NCI-H2107 (cell line): ENCODE measurements at places on chromosomes 13 and 19.

DNA sequence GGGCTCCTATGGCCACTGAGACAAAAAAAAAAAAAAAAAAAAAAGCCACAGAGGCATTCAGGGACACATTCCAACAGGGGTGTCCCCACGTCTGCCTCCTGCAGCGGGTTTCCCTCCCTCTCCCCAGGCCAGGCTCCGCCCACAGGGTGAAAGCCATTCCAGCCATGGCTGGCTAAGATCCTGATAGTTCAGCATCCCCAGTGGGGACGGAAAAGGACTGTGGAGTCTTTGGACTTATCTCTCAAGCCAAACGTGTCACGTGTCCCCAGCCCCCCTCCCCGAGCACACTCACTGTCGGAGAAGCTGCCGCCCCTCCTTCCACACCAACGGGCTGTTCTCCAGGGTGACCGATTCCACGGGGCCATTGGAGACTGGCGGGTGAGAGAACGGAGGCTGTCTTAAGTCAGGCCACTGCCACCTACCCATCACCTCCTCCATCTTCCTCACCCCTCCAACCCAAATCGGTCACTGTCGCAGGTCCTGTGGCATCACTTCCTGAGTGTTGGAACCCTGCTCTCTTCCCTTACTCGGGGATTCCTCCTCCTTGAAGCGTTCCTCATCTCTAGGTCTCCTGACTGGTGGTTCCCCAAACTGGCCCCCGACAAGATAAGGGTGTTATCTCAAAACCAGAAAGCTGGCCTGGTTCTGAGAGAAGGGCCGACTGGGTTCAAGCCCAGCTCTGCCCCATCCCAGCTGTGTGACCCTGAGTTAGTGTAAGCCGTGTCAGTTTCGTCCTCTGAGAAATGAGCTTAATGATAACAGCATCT, 9.1 kb upstream of the FKRP start:
- no peak for DNase-seq

- DNase-seq = no peak
Observed at GRCh38 chr13:113485545-113485944, 5.0 kb downstream of the DCUN1D2 start.

DNA sequence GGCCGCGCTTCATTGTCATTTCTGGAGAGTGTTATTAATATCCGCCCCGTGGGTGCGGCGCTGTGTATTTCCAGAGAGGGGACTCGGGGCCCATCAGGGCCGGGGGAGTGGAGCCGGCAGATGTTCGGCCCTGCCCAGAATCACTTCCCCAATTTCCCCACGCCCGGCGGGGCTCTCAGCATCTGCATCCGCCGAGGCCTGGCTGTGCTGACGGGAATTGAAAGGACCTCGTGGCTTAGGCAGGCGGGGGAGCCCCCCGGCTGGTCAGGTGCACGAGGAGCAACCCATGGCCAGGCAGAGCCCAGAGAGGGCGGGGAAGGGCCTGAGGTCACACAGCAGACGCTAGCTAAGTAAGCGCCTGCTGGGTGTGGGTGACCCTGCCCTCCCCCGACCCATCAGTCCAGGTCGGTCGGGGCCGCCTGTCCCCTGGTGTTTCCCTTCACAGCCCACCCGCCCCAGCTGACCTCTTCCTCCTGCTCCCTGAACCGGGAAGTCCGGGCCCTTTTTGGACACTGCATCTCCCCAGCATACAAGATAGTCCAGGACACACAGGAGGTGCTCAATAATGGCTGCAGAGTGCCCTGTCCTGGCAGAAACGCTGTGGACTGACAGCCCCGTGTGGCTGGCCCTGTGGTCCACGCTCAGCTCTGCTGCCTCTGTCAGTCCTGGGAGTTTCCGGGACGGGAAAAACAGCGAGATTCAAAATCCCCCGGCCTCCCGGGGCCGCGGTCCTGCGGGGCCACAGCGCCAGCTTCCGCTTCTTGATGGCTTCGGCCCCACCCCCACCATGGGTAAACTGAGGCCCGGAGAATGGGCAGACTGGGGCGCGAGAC, 22.1 kb downstream of the ARID3A start:
- DNase-seq = no peak

DNA sequence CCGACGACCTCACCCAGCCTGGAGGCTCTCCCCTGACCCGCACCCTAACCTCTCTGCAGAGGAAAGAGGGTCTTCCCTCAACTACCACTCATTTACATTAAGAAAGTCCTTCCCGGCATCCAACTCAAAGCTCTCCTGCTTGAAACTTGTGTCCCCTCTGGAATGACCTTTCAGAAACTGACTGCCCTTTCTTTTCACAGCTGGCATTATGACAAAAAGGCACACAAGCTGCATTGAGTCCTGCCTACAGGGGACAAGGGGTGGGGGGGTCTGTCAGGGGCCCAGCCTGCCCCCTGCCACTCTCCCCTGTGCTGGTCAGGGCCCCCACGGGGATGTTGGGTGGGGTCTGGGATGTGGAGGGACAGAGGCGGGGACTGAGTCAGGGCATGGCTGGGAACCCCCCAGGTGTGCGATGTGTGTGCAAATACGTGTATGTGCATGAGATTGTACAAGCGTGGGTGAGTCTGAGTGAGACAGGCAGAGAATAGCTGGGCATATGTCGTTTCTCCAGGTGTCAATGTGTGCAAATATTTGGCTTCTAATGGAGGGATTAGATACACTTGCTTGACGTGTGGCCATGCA, 2.0 kb downstream of the COL5A3 start:
- DNase-seq = no peak

- DNase-seq = no peak
Observed at GRCh38 chr19:51779703-51780102, 15.3 kb upstream of the FPR3 start.

GRCh38 chr19:5966941-5967340, 11.0 kb downstream of the RANBP3 start:
- no peak for DNase-seq

DNA sequence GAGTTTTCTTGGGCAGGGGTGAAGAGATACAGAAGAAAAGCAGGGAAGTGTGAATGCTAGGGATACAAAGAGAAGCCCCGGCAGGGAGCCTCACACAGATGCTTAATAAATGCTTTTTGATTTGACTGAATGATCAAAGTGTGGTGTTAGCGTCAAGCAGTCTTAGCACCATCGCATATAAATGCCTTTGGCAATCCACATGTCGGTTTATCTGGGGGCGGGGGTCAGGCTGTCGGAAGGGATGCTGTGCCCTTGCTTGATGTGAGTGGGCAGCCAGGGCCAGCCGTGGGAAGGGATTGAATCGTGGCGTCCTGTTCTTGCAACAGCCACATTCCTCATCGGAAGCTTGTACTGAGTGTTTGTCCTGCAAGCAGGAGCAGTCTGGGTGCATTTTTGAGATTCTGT, 173.1 kb downstream of the LACC1 start:
- DNase-seq = no peak

DNA sequence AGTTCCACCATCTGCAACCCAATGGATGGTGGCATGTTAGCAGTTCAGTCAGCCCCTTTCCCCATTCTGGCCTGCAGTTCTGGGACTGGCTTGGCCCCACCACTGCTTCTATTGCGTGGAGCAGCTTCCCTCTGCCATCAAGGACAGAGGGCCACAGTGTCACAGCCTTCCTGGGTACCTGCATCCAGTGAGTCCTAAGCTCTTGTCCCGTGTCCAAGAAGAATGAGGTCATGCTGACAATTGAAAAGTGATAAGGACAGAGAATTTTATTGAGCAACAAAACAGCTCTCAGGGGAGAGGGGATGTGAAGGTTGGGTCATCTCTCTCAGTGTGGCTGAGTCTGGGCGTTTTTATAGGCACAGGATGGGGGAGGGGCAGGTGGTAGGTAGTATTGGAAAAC, 33.5 kb upstream of the SIN3B start:
- no peak for DNase-seq

DNA sequence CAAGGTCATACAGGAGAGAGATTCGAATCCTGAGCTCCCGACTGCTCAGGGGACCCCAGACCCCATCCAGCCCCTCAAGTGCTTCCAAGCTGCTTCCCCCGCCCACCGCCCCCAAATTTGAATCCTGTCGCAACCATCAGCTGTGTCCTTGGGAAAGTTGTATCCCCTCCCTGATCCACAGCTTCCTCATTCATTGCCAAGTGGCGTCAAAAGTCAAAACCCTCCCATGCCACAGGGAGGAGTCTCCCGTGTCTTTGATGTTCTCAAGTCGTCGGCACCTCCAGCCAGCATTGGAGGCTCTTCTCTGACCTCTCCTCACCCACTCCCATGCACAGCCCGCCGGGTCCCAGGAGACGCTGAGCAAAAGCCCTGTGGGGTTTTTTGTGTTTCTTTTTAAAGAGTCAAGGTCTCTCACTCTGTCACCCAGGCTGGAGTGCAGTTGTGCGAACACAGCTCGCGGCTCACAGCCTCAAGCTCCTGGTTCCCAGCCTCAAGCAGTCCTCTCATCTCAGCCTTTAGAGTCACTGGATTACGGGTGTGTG, 2.8 kb upstream of the IFI30 start:
- no peak for DNase-seq

GRCh38 chr13:109567315-109567714, 219.1 kb downstream of the IRS2 start:
- DNase-seq = no peak

- DNase-seq = no peak
Observed at GRCh38 chr13:59835569-59835968, 328.2 kb downstream of the DIAPH3 start.

DNA sequence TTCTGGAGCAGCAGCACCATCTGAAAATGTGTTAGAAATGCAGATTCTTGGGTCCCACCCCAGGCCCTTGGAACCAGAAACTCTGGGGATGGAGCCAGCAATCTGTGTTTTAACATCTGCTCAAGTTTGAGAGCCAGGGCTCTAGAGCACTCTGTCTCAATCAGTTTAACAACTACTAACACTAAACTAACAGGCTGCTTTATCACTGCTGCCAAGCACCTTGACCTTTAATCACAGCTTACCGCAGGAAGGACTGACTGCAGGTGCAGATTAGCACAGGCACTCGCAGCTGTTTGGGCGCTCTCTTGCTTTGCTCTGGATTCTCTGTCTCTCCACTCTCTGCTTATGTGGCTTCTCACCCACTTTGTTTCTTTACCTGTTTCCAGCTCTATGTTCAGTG, 163.5 kb downstream of the MTUS2 start:
- DNase-seq = no peak

DNA sequence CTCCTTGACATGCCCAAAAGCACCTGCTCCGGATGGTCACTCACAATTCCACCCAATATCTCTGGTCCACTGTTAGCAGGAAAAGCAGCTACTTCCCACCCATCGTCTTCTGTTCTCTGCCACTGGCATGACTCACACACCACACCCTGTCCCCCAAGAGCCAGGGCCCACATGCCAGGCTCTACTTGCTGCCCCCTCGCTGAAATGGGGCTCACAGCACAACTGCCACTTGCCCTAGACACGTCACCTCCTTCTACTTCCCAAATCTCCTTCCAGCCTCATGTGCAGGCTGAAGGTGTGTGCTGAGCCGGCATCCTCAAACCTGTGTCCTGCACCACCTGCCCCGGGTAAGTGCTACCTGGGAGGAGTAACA, 65.0 kb downstream of the TBC1D4 start:
- no peak for DNase-seq
